ENCODE measurements at places on chromosomes 13 and 19.

- DNase-seq: no peak
Measured at GRCh38 chr19:19315444-19315843, 4.9 kb downstream of the SUGP1 start.

DNA sequence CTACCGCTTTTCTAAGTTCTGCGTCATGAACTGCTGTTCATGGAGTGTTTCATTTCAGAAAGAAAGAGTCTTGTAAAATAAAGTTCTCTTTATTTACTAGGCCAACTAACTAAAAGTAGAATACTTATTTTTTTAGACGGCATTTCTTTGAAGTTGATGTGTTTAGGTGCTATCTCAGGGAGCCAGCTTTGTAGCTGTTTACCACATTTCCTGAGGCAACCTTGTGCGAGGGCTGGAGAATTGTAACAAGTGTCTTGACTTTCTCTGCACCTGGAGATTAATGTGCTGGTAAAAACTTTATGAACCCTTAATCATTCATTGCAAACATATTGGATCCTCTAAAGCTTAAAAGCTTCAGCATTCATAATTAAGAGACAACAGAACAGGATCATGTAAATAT is 229.3 kb downstream of the GPC6 start:
- DNase-seq: no peak

GRCh38 chr19:29663861-29664752 is 1.2 kb upstream of the PLEKHF1 start:
- no peak for DNase-seq

- DNase-seq: no peak
Measured at GRCh38 chr13:101700598-101700997, 248.1 kb downstream of the ITGBL1 start.

DNA sequence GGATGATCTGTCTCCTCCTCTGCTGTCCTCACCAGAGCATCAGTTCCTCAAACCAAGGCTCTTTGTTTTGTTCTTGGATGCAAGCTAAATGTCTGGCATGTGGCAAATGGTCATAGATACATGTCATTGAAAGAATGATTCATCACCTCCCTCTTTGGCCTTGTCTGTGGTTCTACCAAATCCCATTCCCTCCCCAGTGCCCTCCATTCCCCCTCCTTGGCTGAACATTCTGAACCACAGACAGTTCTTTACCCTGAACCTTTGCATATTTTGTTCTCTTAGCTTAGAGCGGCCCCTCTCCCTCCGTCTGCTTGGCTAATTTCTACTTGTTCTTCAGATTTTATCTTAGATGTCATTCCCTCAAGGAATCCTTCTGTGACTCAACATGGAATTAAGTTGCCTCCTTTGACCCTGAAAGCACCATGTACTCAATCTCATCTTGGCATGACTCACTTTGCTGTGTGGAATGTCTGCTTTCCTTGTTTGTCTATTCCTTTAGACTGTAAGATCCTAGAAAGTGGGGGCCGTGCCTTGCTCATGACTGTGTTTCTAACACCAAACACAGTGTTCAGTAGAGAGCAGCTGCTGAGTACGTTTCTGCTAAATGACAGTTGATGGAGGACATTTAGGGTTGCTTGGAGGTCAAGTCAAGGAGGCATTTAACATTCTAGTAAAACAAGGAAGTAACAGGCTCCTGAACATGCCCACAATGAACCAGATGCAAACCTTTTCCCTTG is 8.1 kb downstream of the ALOX5AP start:
- peak; percentile 98 for DNase-seq

DNA sequence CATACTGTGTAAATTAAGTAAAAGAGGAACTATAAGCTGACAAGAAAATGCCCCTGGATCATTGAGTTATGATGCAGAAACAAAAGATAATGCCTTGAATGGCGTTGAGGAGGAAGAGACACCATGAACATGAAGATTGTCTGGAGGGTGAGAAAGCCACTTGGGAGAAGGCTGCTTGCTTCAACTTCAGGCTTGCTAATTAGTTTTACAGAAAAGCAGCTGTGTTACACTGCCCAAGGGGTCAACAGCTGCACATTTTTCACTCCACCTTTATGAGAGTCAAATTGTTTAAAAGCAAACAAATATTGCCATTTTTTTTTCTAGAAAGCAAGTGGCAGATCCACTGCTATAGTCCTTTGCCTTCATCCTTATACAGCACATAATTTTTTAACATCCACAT is 35.5 kb upstream of the KLF12 start:
- DNase-seq: no peak

- no peak for DNase-seq
Measured at GRCh38 chr13:111359237-111359915, 38.9 kb downstream of the TEX29 start.

- peak; percentile 79 for DNase-seq
Measured at GRCh38 chr13:37443538-37443937, 155.0 kb downstream of the POSTN start.

GRCh38 chr19:2476451-2477140 is 669 bp downstream of the GADD45B start:
- DNase-seq: no peak

DNA sequence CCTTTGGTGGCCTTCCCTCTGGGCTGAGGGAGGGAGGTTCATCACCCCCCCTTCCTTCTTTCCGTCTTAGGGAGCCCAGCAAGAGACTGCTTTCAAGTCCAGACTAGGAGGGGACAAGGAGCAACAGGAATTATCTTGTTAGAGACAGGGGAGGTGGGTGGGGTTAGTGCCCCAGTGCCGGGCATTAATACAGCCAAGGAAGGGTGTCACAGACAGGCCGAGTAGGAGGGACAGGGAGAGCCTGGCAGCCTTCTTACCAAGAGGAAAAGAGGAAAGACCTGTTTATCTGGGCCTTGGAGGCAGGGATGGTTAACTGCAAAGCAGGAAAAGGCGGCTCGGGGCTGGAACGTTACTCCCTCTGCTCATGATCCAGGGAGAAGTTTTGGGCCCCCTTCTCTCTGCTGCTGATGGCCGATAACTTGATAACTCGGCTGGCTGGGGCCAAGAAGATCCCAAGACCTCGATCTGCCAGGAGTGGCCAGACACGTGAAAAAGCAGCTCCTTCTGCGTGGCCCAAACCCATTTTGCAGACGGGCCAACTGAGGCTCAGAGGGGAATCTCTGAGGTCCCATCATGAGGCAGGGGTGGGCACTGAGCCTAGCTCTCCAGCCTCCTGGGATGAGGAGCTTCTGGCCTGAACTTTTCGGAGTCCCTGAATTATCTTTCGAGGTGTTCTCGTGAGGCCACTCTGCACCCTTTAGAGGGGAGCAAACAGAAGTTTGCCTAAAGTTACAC is 79.3 kb downstream of the PTPRS start:
- DNase-seq: no peak

- DNase-seq: no peak
Measured at GRCh38 chr13:32150239-32150638, 118.7 kb downstream of the FRY start.

DNA sequence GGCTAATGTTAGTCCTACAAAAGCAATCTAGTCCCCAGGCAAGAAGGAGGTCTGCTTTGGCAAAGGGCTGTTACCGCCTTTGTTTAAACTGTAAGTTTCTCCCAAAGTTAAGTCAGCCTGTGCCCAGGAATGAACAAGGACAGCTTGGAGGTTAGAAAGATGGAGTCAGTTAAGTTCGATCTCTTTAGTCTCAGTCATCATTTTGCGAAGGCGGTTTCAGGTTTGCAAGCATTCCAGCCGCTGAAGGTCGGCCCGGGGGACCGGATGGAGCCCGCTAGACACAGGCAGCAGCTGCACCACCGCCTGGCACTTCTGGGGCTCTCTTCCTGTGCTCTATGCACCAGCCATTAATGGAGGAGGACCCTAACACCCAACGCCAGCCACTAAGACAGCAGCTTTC is 91.3 kb downstream of the STK24 start:
- DNase-seq: no peak

GRCh38 chr13:47085346-47085745 is 188.5 kb upstream of the HTR2A start:
- DNase-seq: no peak

DNA sequence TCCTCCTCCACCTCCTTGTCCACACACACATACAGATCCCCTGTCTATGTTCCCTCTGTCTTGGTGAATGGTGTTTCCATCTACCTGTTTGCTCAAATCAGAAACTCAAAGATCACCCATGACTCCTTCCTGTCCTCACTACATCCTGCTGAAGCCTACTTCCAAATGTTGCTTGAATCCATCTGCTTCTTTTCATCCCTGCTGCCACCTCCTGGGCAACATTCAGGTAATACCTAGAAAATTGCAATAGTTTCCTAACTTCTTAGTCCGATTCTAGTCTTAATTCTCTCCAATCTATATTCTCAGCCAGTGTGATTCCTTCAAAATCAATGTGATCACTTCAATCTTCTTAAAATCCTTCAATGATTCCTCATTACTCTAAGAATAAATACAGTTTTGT is 155.5 kb upstream of the STARD13 start:
- DNase-seq: peak; percentile 12

DNA sequence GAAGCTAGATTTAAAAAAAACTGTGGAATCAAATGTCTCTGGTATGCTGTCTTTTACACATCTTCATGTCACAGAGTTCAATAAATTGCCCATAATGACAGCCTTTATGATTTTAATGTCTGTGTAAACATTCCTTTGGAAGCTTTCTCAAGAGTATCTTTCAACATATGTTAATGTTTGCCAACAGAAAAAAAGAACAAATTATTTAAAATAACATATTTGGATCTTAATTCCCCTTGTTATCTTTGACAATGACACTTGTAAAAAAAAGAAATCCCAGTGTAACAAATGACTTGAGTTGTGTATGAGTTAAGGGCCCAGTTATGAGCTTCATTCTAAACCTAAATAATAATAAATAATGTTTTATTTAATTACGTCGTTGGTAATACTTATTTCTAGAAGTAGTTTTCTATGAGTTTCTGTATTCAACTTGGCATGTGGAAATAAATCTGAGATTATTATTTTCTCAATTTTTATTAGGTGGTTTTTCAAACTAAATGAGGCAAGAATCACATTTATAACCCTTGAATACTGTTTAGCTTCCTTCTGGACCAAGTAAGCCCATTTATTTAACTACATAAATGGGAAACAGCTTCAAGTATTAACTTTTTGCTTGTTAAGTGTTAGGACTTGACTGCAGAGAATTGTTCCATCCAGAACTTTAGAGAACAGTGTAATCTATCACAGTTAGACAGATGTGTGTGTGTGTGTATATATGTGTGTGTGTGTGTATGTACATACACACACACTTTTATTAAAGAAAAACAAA is 182.1 kb downstream of the POSTN start:
- DNase-seq: no peak

- no peak for DNase-seq
Measured at GRCh38 chr19:36136964-36137686, 2.7 kb upstream of the CAPNS1 start.

GRCh38 chr19:7413629-7414028 is 64.9 kb downstream of the ARHGEF18 start:
- no peak for DNase-seq

- DNase-seq: no peak
Measured at GRCh38 chr13:91357613-91358386, 10.3 kb downstream of the MIR17HG start.

DNA sequence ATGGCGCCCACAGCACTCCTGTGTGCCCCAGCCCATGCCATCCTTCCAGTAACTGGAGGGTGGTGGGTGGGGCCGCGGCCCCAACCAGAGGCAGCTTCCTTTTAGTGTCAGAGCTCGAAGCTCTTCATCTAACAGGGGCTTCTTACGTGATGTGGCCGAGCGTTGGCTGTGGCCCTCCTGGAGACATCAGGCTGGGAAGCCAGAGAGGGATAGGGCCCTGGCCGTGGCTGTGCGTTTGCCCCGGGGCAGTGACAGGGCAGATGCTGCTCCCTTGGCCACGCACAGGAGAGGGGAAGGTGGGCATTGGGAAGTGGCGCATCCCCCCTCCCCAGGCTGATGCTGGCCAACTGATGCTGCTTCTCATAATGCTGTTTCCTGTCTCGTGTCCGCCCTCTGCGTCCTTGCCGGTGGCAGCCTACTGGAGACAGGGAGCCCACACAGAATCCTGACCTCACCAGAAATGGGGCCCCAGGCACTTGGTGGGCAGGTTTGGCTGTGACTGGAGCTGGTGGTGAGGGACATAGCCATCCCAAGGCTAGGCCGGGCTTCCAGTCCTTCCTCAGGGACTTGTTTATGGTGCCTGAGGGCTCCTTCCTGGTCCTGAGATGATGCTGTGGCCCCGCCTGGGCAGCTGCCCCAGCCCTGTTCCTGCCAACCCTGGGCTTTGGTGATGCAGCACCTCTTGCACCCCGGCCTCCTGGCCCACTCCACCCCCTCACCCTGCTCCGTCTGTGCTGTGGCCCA is 34.3 kb downstream of the ATP4B start:
- no peak for DNase-seq

DNA sequence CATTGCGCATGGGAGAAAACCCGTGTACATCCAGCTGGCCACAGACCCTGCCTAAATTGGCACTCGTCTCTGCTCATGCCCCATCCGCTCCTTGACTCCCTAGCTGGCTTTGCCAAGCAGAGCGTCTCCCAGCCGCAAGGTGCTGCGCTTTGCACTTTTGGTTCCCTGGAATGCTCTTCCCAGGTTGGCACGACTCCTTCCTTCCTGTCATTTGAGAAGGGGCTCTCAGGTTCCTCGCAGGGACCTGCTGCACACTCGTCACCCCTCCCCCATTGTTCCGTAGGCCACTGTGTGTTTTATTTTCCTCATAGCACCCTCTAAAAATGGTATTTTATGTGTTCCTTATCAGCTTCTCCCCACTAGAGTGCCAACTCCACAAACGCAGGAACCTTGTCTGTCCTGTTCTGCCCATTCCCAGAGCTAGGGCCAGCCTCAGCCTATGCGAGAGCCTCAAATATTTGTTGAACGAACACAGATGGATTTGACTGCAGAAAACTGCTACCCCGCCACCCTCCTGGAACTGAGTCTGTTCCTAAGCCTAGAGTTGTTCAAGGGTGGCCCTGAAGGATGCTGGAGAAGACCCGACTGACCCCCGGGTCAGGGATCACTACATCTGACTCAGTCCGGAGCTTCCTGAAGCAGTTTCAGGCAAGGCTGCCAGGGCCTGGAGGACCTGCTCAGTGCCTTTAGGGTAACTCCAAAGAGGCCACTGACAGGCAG is 8.4 kb upstream of the CEBPA start:
- no peak for DNase-seq

GRCh38 chr19:11130824-11131455 is 24.6 kb downstream of the SPC24 start:
- peak; percentile 74 for DNase-seq

DNA sequence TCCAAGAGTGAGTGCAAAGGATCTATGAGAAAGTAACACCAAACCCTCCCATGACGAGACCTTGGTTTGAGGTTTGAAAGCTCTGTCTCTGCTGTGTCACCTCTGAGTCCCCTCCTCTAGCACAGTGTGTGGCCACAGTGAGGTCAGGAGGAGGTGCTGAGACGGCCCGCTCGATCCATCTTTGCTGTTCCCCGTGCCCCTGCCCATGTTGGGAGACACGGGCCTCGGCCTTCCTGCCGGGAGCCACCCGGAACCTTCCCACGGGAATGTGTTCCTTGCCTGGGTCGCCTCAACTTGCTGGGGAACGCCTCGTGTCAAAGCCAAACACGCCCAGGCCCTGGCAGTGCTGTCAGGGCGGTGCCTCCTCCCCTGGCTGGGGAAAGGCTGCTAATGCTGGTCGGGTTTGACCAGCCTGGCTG is 10.1 kb downstream of the NANOS3 start:
- no peak for DNase-seq

All from muscle of back (tissue), 13 donors.